ENCODE measurements at places on chromosomes 12 and 14. TPM values are rescaled to one million over a fixed set of nuclear protein-coding genes. Genes with fewer than 3 reads are reported as not detected.

DNA sequence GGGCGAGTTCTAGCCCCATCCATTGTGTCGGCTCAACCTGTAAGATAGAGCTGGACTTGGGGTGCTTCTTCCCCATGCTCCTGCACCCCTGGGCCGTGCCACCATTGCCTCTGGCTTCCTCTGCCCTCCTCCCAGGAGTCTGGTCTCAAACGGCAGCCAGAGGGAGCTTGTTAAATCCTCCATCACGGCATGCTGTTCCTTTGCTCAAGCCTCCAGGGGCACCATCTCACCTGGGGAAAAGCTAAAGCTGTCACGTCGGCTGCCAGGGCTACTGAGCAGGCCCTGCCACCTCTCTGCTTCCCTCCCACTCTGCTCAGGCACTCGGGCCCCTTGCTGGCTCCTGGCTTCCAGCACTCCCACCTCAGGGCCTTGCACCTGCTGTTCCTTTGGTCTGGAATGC lies 140.4 kb downstream of the RBM19 start:
- H3K4me1 ChIP-seq: no peaks in the 10 kb centered on the region
- DNase-seq: no peak
- H3K36me3 ChIP-seq: no peaks in the 10 kb centered on the region
- no peaks in the 10 kb centered on the region for H3K27me3 ChIP-seq
- no peak overlapping the region for H3K27ac ChIP-seq

GRCh38 chr12:120439646-120440247 lies 1.8 kb downstream of the COX6A1 start:
- no peaks in the 10 kb centered on the region for H3K4me1 ChIP-seq
- DNase-seq: peak; percentile 43
- H3K36me3 ChIP-seq: no peaks in the 10 kb centered on the region
- H3K27ac ChIP-seq: no peak overlapping the region
- no peaks in the 10 kb centered on the region for H3K27me3 ChIP-seq

DNA sequence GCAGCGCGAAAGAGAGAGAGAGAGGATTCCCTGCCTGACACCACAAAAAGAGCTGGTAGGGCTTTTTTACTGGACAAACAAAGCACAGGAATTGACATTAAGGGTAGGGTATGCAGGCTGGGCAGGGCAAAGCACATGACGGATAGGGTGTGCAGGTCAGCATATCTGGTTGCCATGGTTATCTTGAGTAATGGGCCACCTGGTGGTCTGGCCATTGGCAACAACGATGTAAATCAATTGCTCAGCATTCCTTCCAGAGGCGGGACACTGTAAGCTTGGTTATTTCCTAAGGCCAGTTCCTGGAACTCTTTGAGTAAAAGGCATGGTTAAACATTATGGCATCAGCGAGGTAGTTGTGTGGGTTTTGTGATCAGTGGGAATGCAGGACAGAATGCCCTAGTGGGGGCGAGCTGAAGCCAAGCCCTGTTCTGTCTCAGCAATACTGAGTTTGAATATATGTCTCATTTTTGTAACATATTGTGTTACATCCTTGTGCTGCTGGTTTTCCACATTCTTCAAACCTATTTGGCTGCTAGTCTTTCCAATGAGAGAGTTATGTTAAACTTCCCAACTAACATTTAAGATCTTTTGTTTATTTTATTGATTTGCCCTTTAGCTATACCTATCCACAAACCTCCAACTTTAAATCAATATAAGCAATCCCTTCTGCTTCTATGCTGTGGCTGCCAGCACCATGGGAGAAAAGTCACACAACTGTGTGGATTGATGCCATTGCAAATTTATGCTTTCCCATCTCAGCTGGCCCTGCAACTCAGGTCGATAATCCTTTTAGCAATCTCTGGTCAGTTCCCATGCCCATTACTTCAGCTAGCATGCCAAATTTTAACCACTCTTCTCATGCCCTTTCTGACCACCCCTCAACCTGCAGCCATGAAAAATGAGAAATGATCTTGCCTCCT lies 396.7 kb upstream of the PDE3A start:
- no peaks in the 10 kb centered on the region for H3K27me3 ChIP-seq
- H3K4me1 ChIP-seq: no peaks in the 10 kb centered on the region
- no peak overlapping the region for H3K4me3 ChIP-seq
- H3K27ac ChIP-seq: no peak overlapping the region
- H3K36me3 ChIP-seq: no peaks in the 10 kb centered on the region
- DNase-seq: no peak

GRCh38 chr12:17640615-17641014 lies 449.4 kb downstream of the RERGL start:
- no peak overlapping the region for H3K27ac ChIP-seq
- no peaks in the 10 kb centered on the region for H3K4me1 ChIP-seq
- DNase-seq: no peak
- no peak overlapping the region for H3K4me3 ChIP-seq
- no peaks in the 10 kb centered on the region for H3K27me3 ChIP-seq

GRCh38 chr12:101642115-101643067 lies 47.6 kb downstream of the MYBPC1 start:
- no peaks in the 10 kb centered on the region for H3K27me3 ChIP-seq
- no peak overlapping the region for H3K27ac ChIP-seq
- DNase-seq: no peak
- no peaks in the 10 kb centered on the region for H3K4me1 ChIP-seq

DNA sequence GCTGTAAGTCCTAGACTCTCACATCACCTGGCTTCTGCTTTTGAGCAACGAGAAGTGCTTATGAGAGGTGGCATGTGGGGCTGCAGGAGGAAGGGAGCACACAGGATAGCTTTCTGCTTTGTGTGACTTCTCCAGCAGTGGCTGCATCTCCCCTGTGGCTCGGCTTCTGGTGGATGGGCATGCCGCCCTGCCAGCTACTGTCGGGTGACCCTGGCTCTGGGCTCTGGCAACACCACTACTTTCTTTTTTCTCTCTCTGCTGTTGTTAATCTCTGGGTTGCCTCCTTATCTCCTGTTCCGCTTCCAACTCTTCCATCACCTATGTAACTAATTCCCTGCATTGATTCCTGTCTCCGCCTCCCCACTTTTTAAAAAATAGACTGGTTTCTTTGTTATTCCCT lies 209.1 kb upstream of the DAAM1 start:
- no peak overlapping the region for H3K4me3 ChIP-seq
- H3K4me1 ChIP-seq: no peaks in the 10 kb centered on the region
- H3K27ac ChIP-seq: no peak overlapping the region

- H3K4me1 ChIP-seq: no peaks in the 10 kb centered on the region
- no peaks in the 10 kb centered on the region for H3K27me3 ChIP-seq
- H3K36me3 ChIP-seq: no peaks in the 10 kb centered on the region
- H3K27ac ChIP-seq: no peak overlapping the region
Observed at GRCh38 chr12:98814254-98814653, 169.2 kb downstream of the APAF1 start.

DNA sequence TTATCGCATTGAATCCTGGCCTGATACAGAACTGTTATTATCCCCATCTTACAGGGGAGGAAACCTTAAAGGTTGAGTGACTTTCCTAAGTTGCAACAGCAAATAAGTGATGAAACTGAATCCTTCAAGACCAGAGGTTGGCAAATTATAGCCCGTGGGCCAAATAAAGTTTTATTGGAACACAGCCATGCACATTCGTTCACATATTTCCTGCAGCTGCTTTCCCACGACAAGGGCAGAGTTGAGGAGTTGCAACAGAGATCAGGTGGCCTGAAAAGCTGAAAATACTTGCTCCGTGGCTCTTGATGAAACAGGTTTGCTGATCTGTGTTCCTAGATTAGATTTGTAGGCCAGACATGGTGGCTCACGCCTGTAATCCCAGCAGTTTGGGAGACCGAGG lies 126.7 kb downstream of the PHETA1 start:
- H3K36me3 ChIP-seq: no peaks in the 10 kb centered on the region
- no peak overlapping the region for H3K4me3 ChIP-seq
- no peak overlapping the region for H3K27ac ChIP-seq

GRCh38 chr14:38302034-38302433 lies 46.1 kb upstream of the CLEC14A start:
- no peaks in the 10 kb centered on the region for H3K36me3 ChIP-seq
- H3K4me1 ChIP-seq: no peaks in the 10 kb centered on the region
- no peak overlapping the region for H3K27ac ChIP-seq
- H3K27me3 ChIP-seq: no peaks in the 10 kb centered on the region
- DNase-seq: no peak

The IQSEC3 gene
- 2.4 TPM for total RNA-seq

The PRPH gene
- total RNA-seq: not detected

The BCAT1 gene
- total RNA-seq: 23.6 TPM

Data from uterus (tissue), 4 donors.